ENCODE measurements at places on chromosomes 6 and 20. TPM values are rescaled to one million over a fixed set of nuclear protein-coding genes. Genes with fewer than 3 reads are reported as not detected.
A peak's percentile ranks its signal among the peaks of the same experiment; 100 is the strongest.

The GSTA2 gene
- total RNA-seq: not detected

The BHLHE23 gene
- total RNA-seq: not detected

DNA sequence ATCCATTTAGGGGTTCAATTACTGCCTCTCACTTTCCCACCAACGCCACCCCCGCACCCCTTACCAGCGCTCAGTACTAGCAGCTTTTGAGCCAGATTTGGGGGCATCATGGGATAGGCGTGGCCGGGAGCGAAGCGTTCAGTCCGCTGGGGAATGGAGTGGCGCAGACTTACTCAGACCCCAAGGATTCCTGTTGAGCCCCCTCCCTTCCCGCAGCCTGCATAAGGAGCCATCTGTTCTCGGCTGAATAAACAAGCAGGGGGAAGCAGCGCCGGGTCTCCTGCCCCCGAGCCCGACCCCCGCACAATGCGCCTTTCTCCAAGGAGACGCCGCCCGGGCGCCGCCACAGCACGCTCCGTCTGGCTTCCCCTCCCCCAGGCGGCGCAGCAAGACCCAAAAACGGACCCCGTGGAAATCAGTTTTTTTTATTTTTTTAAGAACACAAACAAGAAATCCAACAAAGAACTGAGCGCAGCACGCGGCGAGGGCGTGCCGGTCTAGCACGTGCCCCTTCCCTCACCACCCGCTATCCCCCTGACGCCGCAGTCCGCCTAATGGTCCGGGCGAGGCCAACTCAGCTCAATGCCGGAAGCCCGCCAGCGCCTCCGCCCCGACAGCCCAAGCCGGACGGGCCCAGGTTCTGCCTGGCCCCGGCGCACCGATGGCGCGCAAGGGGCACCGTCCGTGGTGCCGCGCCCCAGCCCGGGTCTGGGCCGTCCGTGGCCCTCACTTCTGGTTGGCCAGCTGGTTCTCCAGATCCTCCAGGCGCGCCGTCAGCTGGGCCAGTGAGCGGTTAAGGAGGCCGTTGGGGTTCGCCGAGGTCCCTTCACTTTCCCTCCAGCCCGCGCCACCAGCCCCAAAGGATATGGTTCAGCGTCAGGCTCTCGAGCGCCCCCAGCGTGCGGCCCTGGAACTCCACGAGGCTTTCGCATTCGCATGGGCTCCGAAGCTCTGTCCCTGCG is 13.3 kb upstream of the RBPJL start:
- peak; percentile 85 for DNase-seq

GRCh38 chr6:39821742-39822532 is 29.8 kb downstream of the DAAM2 start:
- no peak for DNase-seq

DNA sequence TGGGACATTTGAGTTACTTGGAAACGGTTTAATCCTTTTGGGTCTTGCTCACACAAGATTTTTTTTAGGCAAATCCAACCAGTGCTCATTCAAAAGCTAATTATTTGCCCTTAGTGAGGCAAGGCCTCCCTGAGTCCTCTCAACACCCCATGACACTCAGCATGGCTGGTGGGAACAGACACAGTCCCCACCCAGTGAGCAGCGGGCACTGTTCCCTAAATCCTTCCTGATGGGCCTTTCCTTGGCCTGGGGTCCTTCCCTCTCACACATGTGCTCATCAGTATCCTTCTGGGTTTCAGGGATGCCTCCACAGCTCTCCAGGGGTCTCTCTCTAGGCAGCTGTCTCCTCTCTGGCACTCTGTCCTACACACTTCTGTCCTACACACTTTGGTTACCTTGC is 28.0 kb downstream of the PLAGL2 start:
- DNase-seq: no peak

DNA sequence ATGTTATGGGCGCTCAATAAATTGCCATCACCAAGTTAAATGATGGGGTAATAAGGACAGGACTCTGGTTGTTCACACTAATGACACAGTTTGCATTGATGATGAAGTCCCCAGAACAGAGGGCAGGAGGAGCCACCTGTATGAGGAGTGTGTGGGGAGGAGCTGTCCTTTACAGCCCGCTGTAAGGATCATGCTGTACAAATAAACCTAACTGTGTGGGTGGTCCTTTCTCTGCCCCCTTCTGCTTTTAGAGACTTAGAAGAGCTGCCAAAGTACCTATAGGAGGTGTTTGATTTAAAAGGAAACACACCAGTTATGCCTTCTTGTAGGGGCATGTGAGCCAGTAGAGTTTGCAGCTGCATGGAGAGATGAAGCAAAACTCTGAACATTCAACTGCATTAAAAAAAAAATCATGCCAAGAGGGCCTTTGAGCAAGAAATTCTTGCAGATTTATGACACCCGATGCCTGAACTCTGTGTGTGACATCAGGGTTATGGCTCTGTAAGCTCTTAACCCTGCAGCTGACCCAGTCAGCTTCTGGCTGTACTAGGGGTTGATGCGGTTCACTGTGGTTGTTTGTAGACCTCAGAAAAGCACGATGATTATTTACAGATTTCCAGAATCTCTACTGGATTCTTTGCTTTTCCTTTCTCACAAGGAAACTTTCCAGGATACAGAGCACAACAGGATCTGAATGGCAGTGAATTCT is 67.4 kb downstream of the UST start:
- DNase-seq: no peak

Data from thyroid gland (tissue), 4 donors.